ENCODE measurements at places on chromosomes 7 and 10.

DNA sequence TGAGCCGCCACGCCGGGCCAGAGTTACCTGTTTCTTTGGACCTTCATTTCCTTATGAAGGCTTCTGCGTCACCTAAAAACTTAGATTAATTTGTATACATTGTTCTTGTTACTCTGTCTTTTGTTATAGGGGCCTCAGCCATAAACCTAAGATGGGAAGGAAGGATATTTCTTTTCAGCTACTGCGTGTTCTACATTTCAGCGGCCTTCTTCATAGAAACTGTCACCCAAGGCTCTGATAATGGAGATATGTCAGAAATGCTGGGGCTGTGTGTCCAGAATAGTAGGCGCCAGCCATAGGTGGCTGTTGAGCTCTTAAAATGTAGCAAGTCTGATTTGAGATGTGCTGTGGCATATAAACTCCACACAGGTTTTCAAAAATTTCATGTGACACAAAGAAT is 52.9 kb downstream of the HK1 start:
- DNase-seq = no peak

DNA sequence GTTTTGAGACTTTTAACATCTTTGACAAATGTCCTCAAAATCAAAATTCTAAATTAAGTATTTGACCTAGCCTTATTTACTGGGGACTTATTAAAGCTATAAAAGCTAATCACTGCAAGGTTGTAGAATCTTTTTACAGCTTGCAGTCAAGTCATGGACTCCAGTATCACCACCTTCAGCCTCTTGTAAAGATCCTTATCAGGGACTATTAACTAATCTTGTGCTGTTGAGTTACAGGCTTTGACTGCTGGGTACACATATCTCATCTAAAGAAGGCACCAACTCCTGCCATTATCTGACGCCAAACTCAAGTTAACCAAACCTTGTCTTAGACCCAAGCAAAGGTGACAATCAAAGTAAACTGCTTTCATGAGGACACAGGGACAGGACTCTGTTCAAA is 621.0 kb upstream of the IGFBP3 start:
- DNase-seq = no peak

DNA sequence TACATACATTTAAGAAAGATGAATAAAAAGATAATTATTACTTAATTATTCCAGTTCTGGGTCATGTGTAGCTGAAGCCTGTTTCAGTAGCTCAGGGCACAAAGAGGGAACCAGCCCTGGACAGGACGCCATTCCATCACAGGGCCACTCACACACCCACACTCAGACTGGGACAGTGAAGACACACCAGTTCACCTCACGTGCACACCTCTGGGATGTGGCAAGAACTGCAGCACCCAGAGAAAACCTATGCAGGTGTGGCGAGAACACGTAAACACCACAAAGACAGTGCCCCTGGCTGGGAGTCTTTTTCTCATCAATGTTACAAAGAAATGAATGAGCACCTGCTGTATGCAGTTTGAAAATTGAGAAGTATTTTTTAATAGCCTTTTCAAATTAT is 1.6 kb upstream of the IDI1 start:
- peak; percentile 71 for DNase-seq

GRCh38 chr7:49937608-49938007 is 155.4 kb downstream of the ZPBP start:
- no peak for DNase-seq

DNA sequence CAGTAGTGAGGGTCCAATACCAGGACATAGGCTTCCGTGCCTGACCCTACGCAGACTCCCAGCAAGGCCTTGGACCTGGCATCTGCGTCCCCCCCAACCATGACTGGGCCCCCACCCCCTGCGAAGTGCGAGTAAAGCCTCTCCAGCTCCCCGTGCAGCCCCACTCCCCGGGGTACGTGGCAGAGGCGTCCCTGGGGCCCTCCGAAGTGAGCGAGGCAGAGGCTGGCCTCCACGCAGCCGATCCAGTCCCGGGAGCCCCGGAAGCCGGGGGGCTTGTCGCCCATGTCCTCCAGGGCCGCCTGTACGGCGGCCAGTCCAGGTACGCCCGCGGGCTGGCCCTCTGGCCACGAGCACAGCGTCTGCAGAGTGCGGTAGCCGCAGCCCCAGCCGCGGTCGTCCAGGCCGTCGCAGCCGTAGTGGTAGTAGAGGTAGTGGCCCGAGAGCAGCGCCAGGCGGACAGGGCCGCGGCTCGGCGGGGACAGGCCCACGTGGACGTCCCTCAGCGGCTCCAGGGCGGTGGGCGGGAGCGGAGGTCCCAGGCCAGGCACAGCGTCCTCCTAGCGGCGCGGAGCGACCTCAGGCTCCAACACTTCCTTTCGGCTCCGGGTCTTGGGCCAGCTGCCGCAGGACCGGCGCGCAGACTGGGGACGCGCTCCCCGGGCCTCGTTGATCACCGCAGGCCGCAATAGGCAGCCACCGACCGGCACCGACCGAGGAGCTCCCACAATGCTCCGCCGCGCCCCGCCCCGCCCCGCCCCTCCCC is at the start of gene UFSP1:
Gene UFSP1, minus strand, starts transcription at position 728 of the 763 bp plus-strand sequence. Its CDS starts 444 bp downstream, at position 284.
- no peak for DNase-seq

GRCh38 chr7:145732521-145732920 is 384.1 kb upstream of the CNTNAP2 start:
- no peak for DNase-seq

DNA sequence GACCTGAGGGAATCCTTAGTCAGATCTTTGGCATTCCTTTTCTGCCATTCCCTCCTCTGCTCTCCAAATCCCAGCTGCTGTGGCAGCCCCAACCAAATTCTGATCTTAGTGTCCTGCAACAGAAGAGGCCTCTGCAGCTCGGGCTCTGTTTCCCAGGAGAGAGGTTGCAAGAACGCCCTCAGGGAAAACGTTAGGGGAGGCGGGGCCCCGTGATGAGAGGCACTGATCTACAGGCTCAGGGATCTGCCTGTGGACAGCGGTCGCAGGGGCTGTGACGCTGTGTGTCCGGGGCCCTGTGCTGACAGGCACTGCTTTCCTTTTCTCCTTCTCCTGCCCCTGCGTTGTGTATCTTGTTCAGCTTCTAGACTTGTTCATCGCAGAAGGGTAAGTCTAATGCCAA is 57.3 kb upstream of the DPYSL4 start:
- DNase-seq = no peak

DNA sequence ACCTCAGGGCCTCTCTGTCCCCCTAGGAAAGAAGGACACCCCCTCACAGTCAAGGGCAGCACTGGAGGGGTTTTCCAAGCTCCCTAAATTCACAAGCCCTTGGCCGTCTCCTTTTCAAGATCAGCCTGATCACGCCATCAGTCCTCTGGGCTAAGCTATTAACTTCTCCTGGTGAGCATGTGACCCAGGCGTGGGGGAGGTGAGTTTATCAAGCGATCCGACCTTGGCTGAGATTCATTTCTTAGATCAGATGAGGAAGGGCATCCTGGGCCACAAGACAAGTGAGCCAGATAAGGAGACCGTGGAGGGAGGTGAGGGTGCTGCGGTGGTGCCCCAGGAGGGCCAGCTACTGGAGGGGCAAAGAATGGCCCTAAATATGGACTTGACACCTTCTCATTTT is 19.2 kb upstream of the EN2 start:
- no peak for DNase-seq

DNA sequence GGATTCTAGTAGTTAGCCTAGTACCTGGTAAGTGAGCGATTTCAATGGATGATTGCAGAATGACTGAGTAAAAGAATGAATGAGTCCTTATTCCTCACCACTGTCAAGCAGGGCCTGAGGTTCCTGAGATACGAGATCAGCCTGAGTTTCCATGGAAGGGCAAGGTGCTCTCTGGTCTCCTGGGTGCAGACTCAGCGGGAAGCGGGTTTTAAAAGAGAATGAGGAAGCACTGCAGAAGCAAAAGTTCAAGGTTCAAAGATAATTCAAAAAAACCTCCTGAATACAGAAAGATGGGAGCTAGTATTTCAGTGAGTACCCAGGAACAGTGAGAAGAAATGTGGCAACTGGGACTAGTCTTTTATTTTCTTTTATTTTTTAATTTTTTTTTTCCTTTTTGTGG is 4.3 kb downstream of the ZNF3 start:
- no peak for DNase-seq

DNA sequence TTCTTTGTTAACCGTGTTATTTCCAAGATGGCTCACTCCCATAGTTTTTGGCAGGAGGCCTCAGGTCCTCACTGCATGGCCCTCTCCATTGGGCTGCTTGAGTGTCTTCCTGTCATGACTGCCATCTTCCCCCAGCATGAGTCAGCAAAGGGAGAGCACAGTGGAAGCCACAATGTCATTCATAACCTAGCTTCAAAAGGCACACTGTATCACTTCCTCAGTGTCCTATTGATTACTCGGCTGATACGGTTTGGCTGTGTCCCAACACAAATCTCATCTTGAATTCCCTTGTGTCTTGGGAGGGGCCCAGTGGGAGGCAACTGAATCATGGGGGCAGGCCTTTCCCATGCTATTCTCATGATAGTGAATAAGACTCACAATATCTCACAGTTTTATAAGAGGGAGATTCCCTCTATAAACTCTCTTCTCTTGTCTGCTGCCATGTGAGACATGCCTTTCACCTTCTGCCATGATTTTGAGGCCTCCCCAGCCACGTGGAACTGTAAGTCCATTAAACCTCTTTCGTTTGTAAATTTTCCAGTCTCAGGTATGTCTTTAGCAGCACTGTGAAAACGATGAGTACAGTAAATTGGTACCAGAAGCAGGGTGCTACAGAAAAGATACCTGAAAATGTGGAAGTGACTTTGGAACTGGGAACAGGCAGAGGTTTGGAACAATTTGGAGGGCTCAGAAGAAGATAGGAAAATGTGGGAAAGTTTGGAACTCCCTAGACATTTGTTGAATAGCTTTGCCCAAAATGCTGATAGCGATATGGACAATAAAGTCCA is 106.5 kb downstream of the PRLHR start:
- DNase-seq = no peak

All from inflammatory macrophage (primary cell).